Fibroblast of upper back skin (primary cell): ENCODE measurements at places on chromosomes 1 and 21.

- no peak for DNase-seq
Measured at GRCh38 chr1:78678324-78678723, 28.7 kb downstream of the IFI44 start.

DNA sequence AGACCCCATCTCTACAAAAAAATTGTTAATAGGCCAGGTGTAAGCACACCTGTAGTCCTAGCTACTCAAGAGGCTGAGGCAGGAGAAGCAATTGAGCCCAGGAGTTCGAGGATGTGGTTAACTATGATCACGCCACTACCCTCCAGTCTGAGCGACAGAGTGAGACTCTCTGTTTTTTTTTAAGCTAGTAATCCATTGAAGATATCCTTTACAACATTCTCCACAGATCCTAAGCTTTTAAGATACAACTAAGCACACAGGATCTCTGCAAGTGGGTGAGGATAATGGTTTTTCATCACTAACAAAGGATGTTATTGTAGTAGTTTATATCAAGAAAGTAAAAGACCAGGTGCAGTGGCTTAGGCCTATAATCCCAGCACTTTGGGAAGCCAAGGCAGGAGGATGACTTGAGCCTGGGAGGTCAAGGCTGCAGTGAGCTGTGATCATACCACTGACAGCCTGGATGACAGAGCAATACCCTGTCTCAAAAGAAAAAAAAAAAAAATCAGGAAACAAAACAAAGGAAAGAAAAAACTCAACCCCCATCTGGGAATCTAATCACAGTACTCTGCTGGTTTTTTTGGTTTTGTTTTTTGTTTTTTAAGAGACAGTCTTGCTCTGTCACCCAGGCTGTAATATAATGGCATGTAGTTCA, 166.1 kb downstream of the RERE start:
- no peak for DNase-seq

- DNase-seq, result peak; percentile 24
Measured at GRCh38 chr1:207241164-207241934, 80.1 kb upstream of the CD55 start.

GRCh38 chr1:96466842-96467241, 254.7 kb upstream of the PTBP2 start:
- DNase-seq, result no peak

- DNase-seq, result no peak
Measured at GRCh38 chr1:69403756-69404320, 163.9 kb upstream of the LRRC7 start.
